Activated naive CD8-positive, alpha-beta T cell treated with anti-CD3 and anti-CD28 coated beads, Interleukin-2, amount 10 ng/mL, durations not matched to agents 7 days and 5 days (primary cell): ENCODE measurements at places on chromosomes 13 and 19. TPM values are rescaled to one million over a fixed set of nuclear protein-coding genes. Genes with fewer than 3 reads are reported as not detected.

- DNase-seq: peak; percentile 86
These were observed 906 bp downstream of the ANKLE1 start for GRCh38 chr19:17282488-17283125.

The ATP4A gene
- total RNA-seq: not detected

The PTH2 gene
- total RNA-seq: not detected

The EDNRB gene
- total RNA-seq: not detected

DNA sequence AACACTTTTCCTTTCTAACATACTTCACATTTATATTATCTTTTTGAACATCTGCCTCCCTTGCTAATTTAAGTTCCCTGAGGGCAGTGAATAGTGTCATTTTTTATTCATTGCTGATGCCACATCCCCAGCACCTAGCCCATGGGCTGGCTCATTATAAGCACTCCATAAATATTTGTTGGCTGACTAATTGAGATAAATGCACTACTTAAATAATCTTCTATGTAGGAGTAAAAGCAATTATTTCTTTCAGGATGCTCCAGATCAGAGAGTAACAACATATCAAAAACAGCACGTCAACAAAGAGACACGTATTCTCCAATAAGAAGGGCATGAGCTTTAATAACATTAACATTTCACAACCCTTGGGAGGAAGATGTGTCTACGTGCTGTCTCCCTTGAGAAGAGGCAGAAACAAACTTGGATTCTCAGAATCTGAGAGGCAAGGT, 228.2 kb downstream of the LHFPL6 start:
- DNase-seq: no peak
